Stimulated activated naive CD4-positive, alpha-beta T cell treated with Interleukin-2 at 50 U/mL for 16 hours (primary cell): ENCODE measurements at places on chromosomes 1 and 21.

DNA sequence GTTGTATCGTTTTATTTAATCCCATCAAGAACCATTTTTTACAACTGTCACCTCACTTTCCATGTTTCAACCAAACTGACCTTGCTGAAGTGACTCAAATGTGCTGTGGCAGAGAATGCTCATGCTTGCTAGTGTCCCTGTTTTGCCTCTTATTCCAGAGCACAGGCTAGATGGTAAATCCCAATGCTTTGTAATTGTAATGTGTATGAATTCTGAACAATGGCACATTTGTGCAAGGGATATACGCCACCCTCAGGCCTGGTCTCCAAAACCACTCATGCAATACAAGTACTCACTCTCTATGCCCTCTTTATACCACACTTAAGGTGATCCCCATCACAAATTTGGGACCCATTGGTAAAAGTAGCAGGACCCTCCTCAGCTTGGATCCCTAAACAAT, 313.6 kb downstream of the HHIPL2 start:
- no peak for DNase-seq

- DNase-seq: no peak
Observed at GRCh38 chr1:221316491-221317056, 425.3 kb downstream of the DUSP10 start.

DNA sequence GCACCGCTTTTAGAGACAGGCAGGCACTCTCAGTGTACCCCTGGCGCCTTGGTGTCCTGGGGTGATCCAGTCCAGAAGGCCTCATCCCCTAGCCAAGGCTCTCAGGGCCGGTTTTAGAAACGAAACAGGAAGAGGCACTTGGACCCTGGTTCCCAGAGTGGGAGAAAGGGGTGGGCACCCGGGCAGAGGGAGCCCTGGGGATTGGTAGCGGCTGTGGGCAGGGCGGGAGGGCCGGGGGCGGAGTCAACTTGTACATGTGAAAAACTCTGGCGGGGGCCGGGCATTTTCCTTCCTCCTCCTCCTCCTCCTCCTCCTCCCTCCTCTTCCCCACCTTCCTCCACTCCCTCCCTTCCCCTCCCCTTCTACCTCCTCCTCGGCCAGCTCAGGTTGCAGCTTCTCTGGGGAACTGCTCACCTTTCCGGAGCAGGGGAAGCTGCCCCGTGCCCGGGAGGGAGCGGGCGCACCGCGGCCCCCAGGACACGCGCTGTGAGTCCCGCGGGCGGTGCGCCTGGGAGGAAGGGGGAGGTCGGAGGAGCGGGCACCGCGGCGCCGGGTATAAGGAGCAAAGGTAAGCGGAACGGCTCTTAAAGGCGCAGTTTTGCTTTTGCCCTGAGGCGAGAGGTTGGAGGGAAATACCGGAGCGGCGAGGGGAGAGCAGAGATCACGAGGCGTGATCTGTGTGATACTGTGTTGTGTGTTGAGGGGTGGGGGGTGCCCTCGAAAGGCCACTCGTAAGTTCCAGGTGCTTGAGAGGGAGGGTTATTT, at the start of gene CDK18:
Gene CDK18, plus strand, starts transcription at position 359 of the 765 bp plus-strand sequence. CDS start 18,499 bp downstream, outside the sequence.
- DNase-seq: peak; percentile 30

DNA sequence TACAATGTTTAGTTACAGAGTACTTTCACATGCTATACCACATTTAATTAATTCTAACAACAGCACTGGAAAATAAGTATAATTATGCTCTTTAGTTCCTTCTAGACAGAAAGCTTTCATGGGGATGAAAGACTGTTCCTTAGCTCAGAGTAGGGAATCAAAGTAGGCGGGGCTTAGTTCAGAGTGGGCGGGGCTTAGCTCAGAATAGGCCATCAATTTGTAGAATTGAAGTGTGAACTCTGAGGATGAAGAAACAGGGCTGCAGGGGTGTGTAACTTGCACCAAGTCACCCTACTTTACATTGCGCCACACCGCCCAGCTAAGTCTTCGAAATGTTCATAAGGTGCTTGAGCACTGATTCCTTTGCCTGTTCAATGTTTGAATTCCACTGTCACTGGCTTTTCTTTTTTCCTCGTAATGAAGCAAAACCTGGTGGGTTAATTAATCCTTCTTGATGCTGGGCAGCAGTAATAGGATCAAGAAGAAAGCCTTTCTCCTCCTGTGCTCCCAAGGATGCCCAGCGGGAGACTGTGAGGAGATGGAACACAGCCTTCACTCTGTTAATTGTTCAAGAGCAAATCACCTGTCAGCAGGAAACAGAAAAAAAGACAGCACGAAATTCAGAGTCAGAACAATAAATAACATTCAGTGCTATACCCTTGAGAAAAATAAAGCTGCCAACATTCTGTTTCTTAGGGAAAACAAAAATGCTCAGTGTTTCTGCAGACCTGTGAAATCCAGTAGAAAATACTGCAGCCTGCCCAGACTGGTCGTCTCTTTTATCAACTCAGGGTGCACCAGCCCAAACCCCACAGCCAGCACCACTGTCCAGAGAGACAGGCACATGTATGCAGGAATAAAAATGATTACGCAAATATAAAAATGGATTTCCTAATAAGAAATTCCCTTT, 66.5 kb upstream of the CAMK1G start:
- DNase-seq: no peak

DNA sequence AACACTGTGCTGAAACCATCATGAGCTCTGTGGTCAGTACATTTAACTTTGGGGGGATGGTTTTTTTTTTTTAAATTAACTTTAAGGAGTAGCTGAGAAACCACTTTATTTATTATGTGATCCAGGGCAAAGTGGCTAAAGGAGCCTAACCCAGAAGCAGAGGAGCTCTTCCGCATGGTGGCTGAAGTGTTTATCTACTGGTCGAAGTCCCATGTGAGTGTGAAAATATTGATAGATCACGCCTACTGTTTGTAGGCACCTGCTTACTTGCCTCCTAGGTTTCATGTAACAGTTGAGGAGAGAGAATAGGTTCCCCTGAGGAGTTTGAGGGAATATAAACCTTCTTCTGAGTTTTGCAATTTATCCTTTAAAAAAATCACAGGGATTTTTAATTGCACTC, 181.4 kb downstream of the ZP4 start:
- no peak for DNase-seq

GRCh38 chr1:169108863-169109560, 2.5 kb downstream of the ATP1B1 start:
- no peak for DNase-seq

- no peak for DNase-seq
Observed at GRCh38 chr1:55289614-55290013, 74.5 kb upstream of the USP24 start.

DNA sequence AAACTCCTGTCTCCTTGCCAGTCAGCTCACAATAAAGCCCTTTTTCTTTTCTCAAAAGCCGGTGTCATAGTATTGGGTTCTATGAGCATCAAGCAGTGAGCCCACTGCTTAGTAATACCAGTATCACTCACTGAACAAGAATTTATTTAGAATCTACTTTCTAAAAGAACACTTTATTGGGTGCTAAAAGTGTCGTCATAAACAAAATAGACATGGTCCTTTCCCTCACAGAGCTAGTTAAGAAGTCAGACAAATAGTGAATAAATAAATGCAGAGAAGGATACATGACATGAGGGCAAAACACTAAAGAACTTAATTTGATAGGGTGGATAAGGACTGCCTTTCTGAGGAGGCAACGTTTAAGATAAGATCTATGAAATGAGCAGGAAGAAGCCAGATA, 32.2 kb downstream of the EVI5 start:
- no peak for DNase-seq

DNA sequence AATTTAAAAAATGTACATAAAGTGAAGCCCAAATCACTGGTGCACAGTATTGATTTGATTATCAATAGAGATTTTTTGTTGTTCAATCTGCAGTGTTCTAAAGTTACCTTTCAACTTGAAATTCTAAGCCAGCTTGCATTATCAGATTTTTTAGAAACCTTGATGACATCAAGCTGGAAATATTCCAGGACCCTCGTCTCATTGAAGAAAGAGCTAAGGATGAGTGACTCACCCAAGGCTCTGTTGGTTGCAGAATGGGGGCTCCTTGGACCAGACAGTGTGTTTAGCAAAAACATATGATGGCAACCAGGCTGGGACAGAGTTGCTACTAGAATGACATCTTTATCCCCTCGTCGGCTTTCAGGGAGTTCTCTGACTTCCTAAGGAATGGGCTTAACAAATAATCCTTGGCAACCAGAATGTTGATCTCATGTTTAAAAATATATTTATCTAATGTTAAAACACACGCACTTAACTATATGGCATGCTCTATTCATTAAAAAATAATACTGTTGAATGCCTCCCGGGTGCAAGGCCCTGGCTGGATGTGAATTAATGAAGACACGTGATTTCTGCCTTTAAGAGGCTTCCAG, 79.7 kb downstream of the RUNX3 start:
- DNase-seq: no peak

DNA sequence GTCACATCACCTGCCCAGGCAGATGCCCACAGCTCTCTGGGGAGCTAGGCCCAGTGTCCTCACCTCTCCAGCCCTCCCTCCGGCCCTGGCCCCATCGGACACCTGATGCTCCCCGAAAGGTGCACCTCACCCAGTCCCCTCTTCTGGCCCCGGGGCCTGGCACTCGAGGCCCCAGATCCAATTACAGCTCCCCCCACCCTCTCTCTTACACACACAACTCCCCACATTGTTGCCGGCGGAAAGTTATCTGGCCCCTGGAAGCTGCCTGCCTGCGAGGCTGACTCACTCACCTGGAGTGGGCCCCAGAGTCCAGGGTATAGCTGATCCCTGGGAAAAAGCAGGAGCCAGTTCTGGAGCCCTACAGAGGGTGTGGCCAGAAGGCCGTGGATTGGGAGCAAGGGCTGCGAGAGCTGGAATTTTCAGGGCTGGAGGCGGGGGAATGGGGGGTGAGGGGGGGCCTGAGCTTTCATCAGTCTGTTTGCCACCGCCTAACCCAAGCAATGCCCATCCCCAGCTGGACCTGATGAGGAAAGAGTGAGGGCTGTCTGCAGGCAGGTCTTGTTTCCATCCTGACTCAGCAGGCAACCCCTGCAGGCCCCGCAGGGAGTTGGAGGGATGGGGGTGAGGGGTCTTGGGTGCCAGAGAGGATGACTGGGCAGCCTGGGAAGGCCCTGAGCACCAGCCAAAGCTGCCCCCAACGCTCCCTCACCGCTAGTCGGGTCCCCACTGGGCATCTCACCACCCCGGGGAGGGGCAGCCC, 948 bp downstream of the FBXO2 start:
- no peak for DNase-seq

- DNase-seq: no peak
Observed at GRCh38 chr1:23018661-23019093, 591 bp upstream of the KDM1A start.

DNA sequence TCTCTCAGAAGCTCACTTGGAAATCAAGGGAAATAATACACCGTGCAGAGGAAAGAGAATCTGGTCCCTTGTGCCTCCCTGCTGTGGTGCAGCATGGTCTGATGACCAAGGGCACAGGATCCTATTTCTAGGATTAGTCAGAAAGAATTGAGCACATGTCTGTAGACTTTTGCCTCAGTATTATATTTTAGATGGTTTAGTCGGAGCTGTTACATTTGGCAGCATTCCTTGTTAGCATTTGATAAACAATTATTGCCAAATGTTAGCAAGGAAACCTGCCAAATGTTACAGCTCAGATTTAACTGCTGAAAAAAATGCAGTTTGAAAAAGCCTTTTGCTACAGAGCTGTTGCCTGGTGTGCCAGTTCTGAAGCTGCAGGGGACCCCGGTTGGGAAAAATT, 183.5 kb upstream of the DPYD start:
- no peak for DNase-seq

GRCh38 chr21:14686466-14687267, 140.6 kb upstream of the SAMSN1 start:
- no peak for DNase-seq

- no peak for DNase-seq
Observed at GRCh38 chr1:169762699-169763098, 28.8 kb upstream of the SELE start.

DNA sequence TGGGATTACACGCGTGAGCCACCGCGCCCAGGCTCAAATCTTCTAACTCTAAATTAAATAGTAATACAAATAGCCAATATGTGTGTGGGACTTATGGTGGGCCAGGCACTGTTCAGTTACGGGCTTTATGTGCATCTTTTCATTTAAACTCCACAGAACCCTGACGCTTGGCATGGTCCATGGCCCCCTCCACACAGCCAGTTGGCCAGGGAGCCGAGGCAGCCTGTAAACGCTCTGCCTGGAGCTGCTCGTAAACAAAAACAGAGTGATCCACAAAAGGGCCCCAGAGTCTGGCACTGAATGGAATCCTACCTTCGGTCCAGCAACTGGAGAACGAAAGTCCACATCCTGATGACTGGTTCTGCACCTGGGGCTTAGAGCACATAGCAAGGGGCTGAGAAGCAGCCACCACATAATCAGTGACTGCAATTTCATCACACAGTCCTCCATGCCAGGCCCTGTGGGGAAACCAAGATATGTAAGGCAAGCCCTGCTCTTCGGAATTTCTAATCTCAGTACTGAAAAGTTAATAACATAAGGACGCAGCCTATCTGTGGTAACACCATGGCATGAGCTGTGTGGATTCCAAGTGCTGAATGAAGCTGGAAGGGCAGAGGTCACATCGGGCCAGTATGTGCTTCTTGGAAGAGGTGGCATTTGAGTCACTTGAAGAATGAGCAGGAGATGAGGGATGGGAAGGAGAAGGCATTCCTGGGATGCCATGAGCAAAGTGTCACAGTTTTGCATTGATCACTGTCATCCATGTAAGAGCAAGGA, 13.5 kb upstream of the ADAMTSL4 start:
- no peak for DNase-seq

- DNase-seq: no peak
Observed at GRCh38 chr1:230165536-230165935, 98.5 kb downstream of the GALNT2 start.

DNA sequence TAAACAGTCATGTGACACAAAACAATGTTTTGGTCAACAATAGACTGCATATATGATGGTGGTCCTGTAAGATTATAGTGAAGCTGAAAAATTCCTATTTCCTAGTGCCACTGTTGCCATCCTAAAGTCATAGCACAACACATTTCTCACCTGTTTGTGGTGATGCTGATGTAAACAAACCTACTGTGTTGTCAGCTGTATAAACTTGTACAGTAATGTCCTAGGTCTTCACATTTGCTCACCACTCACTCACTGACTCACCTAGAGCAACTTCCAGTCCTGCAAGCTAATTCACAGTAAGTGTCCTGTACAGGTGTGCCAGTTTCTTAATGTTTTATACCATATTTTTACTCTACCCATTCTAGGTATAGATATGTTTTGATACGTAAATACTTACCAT, 326.1 kb upstream of the USP24 start:
- no peak for DNase-seq

DNA sequence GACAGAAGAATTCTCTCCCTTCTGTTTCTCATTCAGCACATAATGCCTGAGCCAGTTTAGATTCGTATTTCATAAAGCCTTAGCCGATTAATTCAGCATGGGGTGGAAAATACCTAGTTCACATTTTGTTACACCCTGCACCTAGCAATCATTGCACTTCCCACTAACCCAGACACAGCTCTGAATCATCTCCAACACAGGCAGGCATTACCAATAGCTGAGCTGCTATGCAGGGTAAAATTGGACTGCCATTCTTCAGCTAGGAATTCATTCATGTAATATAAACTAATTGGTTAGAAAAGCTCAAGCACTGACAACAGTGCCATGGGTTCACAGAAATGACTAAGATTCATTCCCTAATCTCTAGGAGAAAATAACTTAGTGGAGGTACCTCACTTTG, 26.9 kb upstream of the NKAIN1 start:
- DNase-seq: no peak

GRCh38 chr1:162197615-162198421, 128.3 kb downstream of the NOS1AP start:
- no peak for DNase-seq
